ENCODE measurements at places on chromosomes 6 and 20. TPM values are rescaled to one million over a fixed set of nuclear protein-coding genes. Genes with fewer than 3 reads are reported as not detected.

Gene FUT9
- not detected for total RNA-seq

Gene ANKEF1
- total RNA-seq: 0.97 TPM

Gene TREML4
- total RNA-seq: not detected

Gene ANKRD6
- 1.3 TPM for total RNA-seq

Gene GABRR1
- not detected for total RNA-seq

Gene PKIG
- 220 TPM for total RNA-seq

Gene NKAPL
- 1.7 TPM for total RNA-seq

Gene THEMIS
- total RNA-seq: under 0.01 TPM

Gene SAMD5
- total RNA-seq: under 0.01 TPM

Gene SYNDIG1
- under 0.01 TPM for total RNA-seq

Gene TOP1
- 10.3 TPM for total RNA-seq

Gene TMEM170B
- total RNA-seq: 2.3 TPM

Gene GPR6
- total RNA-seq: not detected

Gene C6orf58
- total RNA-seq: not detected

Gene GPLD1
- total RNA-seq: 0.43 TPM

Gene NUP153
- 44.5 TPM for total RNA-seq

Gene TNFRSF6B
- 31.5 TPM for total RNA-seq

Gene FAM110A
- total RNA-seq: 5.2 TPM

Gene C20orf204
- 0.97 TPM for total RNA-seq

Gene HRH3
- total RNA-seq: not detected

Gene SLC25A27
- total RNA-seq: 2.6 TPM

Gene EBF4
- total RNA-seq: 2.6 TPM

Gene LST1
- not detected for total RNA-seq

Gene CRYBG1
- 8.1 TPM for total RNA-seq

Gene GHRH
- not detected for total RNA-seq

Gene GUCA1A
- total RNA-seq: not detected

Gene RAET1E
- total RNA-seq: under 0.01 TPM

Gene CFB
- total RNA-seq: 3.5 TPM

Gene SFTA2
- total RNA-seq: not detected

Gene SIRPA
- total RNA-seq: 3.9 TPM

Gene SRSF12
- total RNA-seq: under 0.01 TPM

Gene EDN1
- total RNA-seq: 2.9 TPM

Gene TRPC4AP
- 86.7 TPM for total RNA-seq

Gene AVP
- total RNA-seq: not detected

Gene STK38
- total RNA-seq: 55.3 TPM

Gene SOBP
- total RNA-seq: 1.9 TPM

Gene MTO1
- total RNA-seq: 42.8 TPM

Gene SLC13A3
- total RNA-seq: 1.6 TPM

Gene DDAH2
- total RNA-seq: 60.5 TPM

Gene TINAG
- total RNA-seq: not detected

Gene RSPH9
- total RNA-seq: 0.86 TPM

Gene LHFPL5
- not detected for total RNA-seq

Gene VSX1
- total RNA-seq: not detected

Gene RSPO3
- total RNA-seq: 0.32 TPM

Gene TREML1
- not detected for total RNA-seq

Gene RHAG
- total RNA-seq: not detected
